ENCODE measurements at places on chromosomes 12 and 14. TPM values are rescaled to one million over a fixed set of nuclear protein-coding genes. Genes with fewer than 3 reads are reported as not detected.

Gene GPR84
- total RNA-seq: 0.36 TPM

Gene CRIP1
- total RNA-seq: 0.73 TPM

Gene SERPINA12
- total RNA-seq: not detected

Gene BAG5
- total RNA-seq: 27.2 TPM

Gene RHEBL1
- total RNA-seq: 0.91 TPM

Gene PPP4R4
- 3.0 TPM for total RNA-seq

Gene ABCD2
- total RNA-seq: 3.5 TPM

Gene STX2
- total RNA-seq: 26.5 TPM

Gene DIO3
- total RNA-seq: 6.1 TPM

Gene RNASE9
- total RNA-seq: not detected

Gene GALC
- total RNA-seq: 35.5 TPM

Gene MAP3K9
- total RNA-seq: 27.7 TPM

Gene CD4
- total RNA-seq: 3.3 TPM

Gene SPIC
- not detected for total RNA-seq

Gene ALKBH1
- total RNA-seq: 12.3 TPM

Gene P2RX4
- 9.4 TPM for total RNA-seq

Gene STAC3
- total RNA-seq: 0.54 TPM

Gene RASSF9
- 2.4 TPM for total RNA-seq

Data from cerebellum (tissue), 4 donors.